Head of caudate nucleus (tissue), 42 donors: ENCODE measurements at places on chromosomes 1 and 21.
A peak's percentile ranks its signal among the peaks of the same experiment; 100 is the strongest.

- peak; percentile 47 for DNase-seq
These were observed 32.4 kb downstream of the GNB1 start for GRCh38 chr1:1858382-1859086.

DNA sequence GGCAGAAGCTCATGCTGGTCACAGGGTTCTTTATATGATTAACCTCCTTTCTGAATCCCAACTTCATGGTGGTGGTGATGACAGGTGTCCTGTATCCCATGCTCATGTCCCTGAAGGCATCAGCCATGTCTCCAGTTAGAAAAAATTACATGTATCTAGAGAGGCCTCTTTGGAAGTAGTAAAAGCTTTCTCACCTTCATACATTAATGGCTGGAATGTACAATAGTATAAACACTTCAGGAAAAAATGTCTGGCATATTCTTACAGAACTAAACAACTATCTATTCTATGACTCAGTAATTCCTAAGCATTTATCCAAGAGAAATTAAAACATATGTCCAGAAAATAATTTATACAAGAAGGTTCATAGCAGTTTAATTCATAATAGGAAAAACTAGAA lies 34.0 kb downstream of the ADAM30 start:
- no peak for DNase-seq

- DNase-seq, result no peak
These were observed 36.0 kb upstream of the ATP2B4 start for GRCh38 chr1:203590603-203591002.

DNA sequence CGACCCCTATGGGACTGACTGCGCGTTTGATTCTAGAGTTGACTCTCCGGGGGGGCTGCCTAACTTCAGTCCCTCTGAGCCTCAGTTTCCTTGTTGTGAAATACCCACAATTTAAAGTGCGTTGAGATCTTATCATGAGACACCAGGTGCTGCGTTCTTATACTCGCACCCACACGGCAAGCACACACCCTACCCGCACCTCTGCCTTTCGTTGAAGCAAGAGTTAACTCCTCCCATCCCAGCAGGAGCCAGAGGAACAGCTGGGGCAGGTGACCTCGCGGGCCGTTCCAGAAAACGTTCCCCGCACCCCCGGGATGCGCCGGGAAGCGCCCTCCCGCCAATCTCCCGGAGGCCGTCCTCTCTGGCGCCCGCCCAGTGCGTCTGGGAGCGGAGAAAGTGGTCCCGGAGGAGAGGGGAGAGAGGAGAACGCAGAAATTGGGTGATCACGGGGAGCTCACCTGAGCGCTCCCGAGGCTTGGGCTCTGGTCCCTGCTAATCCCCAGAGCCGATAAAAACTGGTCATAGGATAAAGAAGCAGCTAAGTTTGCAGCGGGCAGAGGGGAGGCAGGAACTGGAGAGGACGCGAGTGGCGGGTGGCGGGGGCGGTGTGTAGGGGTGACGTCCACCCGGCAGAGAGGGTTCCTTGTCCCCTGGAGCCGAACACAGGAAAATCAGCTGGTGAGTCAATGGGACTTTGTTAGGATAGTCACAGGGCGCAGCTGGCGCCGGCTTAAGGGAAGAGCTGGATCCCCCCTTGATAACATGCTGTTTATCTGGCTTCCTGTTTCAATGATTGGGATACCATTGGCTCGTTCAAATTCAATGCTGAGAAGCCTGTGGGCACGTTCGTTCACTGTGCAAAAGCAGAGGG lies 869 bp downstream of the NAV1 start:
- DNase-seq, result peak; percentile 83

- no peak for DNase-seq
These were observed 3.0 kb upstream of the TRAF3IP3 start for GRCh38 chr1:209752890-209753289.
